ENCODE measurements at places on chromosomes 1 and 21.
A peak's percentile ranks its signal among the peaks of the same experiment; 100 is the strongest.

- DNase-seq, result no peak
Measured at GRCh38 chr1:11307852-11308251, 34.9 kb downstream of the UBIAD1 start.

GRCh38 chr1:125085720-125086591 is 3901.2 kb downstream of the SRGAP2C start:
- no peak for DNase-seq

DNA sequence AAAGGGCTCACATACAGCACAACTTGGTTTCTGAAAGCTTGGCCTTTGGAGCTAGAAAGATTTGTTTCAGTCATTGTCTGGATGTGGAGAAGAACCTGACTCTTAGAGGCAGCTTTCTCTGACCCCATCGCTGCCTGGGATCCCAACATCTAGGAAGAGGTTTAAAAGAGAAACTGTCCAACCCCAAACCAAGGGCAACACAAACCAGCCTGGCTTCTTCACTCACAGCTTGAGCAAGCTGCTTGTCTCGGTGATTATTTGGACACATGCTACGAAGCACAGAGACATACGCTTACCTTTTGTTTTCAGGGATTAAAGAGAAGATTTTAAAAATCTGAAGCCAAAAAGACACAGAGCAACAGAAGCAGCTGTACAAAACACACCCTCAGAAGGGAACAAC is 109.8 kb downstream of the ETS2 start:
- no peak for DNase-seq

GRCh38 chr1:223203694-223204093 is 60.6 kb upstream of the TLR5 start:
- no peak for DNase-seq

- no peak for DNase-seq
Measured at GRCh38 chr1:54809496-54810074, 8.5 kb upstream of the TTC22 start.

DNA sequence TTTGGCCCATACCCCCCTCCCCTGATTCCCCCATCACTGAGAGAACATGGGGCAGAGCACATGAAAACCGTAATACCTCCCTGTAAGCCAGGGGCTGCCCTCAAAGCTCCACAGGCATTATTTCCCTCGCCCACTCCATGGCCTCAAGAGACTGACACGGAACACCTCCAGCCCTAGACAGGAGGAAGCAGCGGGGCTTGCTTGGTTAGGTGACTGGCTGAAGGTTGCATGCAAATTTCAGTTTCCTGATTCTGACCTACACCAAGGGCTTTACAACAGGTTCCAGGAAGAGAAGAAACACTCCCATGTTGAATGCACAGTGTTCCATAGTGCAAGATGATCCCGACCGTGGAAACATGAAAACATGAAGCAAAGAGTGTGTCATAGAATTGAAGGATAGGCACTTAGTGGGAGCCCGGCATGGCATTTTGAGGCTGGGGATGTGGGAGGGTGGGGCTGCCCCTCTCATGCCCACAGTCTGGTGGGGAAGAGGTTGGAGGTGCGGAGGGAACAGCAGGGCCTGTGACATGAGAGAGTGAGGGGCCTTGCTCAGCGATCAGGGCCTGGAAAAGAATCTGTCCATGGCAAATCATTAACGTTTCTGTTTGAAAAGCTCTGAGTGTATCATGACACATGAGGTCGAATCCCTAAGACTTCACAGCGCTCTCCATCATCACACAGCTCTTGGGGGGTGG is 33.5 kb downstream of the GPR137B start:
- no peak for DNase-seq

GRCh38 chr1:35319988-35320713 is 51.6 kb downstream of the ZMYM4 start:
- peak; percentile 5 for DNase-seq

DNA sequence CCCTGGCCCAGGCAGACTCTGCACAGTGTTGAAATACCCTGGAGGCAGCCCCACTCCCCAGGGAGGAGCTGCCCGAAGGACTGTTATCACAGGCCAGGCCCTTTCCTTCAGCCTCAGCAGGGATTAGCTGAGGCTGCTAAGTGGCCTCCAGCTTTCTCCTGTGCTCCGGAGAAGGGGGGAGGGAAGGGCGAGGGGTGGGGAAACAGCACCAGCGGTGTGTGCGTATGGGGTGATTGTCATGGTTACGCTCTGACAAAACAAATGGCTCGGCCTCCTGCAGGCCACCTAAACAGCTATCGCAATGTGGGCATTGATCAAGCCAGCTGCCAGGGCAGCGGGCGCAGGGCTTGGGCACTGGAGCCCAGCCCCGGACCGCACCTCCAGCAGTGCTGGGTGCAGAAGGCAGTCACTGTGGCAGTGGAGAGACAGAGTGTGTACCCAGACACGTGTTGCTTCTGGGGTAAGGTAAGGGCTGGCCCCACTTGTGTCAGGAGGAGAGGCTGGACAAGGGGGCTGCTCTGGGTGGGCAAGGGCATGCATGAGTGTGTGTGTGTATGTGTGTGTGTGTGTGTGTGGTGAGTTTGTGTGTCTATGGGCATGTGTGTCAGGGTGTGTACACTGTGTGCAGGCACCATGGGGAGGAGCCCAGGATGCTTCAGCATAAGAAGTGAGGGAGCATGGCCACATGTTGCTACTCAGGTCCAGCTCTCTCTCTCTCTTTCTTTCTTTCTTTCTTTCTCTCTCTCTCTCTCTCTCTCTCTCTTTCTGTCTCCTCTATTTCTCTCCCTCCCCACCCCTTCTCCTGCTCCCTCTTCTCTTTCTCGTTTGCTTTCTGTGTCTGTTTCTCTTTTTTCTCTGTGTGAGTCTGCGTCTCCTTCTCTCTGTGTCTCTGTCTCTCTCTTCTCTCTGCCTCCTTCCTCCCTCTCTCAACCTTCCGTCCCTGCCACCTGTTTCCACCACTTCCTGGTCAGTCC is at the start of gene VWA5B1:
Gene VWA5B1 (plus strand): TSS at position 252 of the 974 bp plus-strand sequence. CDS start 19,727 bp downstream, outside the sequence.
- DNase-seq, result no peak

- DNase-seq, result no peak
Measured at GRCh38 chr1:183946320-183946613, 91.3 kb downstream of the COLGALT2 start.

- no peak for DNase-seq
Measured at GRCh38 chr1:44290250-44291094, 64.6 kb downstream of the ERI3 start.

- DNase-seq, result no peak
Measured at GRCh38 chr1:118989878-118990378, 1.8 kb upstream of the TBX15 start.

DNA sequence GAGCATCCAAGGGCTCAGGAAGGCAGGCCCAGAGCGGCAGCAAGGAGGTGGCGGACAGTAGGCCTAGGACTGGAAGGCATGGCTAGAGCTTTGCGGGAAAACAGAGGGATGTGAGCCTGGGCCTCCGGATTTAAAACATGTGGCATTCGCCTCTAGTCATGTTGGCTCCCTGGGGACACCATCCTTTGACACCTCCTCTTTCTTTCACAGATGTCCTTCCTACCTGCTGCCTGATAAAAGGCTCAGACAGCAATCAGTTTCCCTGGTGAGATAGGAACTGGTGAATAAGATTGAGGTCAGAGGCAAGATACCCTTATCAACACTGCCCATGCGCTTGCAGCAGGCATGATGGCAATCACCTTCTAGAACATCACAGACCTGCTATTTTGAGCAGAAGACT is 277.6 kb downstream of the SIPA1L2 start:
- DNase-seq, result no peak

- DNase-seq, result no peak
Measured at GRCh38 chr1:114746450-114747121, 11.2 kb downstream of the CSDE1 start.

DNA sequence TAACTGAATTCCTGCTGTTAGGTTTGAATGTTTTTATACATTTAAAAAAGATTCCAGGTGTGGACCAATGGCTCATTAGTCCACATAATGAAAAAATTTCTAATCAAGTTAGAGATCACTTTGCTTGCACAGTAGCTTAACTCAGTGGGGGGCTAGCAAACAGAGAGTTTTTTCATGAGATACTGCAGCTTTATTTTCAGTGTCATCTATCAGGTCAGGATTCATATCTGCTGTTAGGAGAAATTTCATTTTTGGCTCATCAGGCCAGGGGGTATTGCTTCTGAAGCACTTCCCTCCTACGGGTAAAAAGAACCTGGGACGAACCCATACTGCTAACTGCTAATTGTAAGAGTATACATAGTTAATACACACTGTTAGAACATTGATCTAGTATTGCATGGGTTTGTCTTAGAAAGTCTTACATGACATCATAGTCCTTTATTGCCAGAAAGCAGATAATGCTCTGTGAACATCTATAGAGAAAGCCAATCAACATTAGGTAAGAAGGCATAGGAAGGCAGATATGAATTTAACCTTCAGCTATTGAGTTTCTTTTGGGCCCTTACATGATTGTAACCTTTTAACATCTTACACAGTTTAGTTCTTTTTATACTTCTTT is 38.0 kb downstream of the ADGRL2 start:
- DNase-seq, result no peak

GRCh38 chr1:223621312-223621734 is 44.2 kb downstream of the CAPN8 start:
- DNase-seq, result no peak

DNA sequence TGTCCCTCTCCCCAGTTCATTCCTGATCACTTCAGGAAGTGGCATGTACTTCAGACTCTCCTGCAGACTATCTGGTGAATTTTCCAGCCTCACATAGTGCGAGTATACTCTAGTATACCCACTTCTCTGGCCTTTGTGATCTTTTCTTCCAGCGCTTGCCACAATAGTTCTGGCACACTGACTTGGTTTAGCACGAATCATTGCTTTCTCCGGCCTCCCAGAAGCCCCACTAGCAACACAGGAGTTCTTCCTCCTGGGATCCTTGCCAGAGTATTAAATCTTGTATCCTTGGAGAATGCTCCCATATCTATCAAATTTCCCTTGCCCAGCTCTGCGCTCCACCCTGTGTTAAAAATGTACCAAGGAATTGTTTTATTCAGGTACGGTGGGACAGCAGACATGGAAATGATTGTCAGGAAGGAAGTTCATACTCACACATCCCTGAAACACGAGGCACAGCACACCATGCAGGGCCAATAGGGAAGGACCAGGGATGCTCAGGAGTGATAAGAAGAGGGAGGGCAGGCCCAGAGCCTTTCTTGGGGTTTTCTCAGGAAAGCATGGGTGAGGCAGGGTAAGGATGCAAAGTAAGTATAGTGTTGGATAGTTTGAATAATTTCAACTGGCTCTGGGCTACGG is 136.7 kb downstream of the ADSS2 start:
- DNase-seq, result no peak

GRCh38 chr21:37071561-37072273 is 1.2 kb downstream of the PIGP start:
- DNase-seq, result peak; percentile 35

DNA sequence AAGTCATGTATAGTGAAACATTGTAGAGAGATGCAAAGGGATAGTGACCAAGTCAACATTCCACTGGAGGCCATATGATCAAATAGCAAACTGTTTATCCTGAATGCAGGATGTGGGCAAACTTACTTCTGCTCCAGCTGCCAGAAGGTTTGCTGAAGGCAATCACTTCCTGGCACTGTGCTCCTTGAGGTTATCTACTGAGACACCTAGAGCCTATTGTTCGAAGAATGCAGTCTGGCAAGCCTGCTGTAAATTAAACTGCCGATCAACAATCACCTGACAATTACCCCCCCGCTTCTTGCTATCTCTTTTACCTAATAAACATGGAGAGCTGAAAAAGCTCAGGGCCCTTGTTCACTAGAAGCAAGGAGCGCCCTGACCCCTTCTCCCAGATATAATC is 139.4 kb upstream of the B3GALT2 start:
- DNase-seq, result no peak

- no peak for DNase-seq
Measured at GRCh38 chr1:183699616-183700160, 46.6 kb upstream of the APOBEC4 start.

DNA sequence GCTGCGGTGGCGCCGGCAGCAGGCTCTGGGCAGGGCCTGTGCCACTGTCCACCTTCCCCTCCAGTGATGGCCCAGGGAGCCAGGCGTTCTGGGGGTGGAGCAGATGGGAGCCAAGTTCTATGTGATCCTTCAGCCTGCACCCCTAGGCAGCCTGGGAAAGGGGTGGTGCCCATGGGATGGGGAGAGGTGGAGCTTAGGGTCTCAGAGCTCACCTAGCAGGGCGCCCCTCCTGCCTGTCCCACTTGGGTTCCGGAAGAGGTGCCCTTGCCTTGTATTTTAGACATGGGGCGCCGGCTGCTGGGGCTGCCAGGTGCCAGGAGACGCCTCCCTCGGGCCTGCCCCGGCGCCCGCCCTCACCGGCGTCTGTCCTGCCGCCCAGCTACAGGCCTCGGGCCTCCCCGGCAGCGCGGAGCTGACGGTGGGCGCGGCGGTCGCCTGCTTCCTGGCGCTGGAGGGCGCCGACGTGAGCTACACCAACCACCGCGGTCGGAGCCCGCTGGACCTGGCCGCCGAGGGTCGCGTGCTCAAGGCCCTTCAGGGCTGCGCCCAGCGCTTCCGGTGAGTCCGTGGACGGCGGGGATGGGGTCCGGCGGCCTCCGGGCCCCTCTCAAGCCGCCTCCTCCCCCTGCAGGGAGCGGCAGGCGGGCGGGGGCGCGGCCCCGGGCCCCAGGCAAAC is 3.1 kb upstream of the MMP23B start:
- DNase-seq, result no peak

- DNase-seq, result no peak
Measured at GRCh38 chr1:32362474-32363313, at the start of the genes FAM229A and TSSK3. TSS of gene FAM229A (minus strand) at chr1:32362485. CDS start at chr1:32362091, 394 bp downstream. TSS of gene TSSK3 (plus strand) at chr1:32362539. CDS start at chr1:32362702, 163 bp downstream.

DNA sequence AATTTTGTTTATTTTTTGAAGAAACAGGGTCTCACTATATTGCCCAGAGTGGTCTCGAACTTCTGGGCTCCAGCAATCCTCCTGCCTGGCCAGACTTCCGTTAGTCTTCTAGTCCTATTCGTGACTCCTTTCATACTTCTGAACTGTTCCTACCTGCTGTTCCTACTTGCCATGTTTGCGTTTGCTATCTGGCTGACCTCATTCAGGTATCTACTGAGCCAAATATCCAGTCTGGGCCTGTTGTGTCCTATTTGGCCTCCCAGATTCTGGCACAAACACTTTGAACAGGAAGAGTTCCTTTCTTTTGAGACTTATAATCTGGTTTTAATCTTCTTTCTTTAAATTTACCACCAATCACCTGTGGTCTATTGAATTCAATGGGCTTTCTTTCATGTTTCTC is 6.9 kb upstream of the NR1I3 start:
- DNase-seq, result no peak

GRCh38 chr1:170274131-170274501 is 128.4 kb downstream of the NTMT2 start:
- DNase-seq, result no peak

DNA sequence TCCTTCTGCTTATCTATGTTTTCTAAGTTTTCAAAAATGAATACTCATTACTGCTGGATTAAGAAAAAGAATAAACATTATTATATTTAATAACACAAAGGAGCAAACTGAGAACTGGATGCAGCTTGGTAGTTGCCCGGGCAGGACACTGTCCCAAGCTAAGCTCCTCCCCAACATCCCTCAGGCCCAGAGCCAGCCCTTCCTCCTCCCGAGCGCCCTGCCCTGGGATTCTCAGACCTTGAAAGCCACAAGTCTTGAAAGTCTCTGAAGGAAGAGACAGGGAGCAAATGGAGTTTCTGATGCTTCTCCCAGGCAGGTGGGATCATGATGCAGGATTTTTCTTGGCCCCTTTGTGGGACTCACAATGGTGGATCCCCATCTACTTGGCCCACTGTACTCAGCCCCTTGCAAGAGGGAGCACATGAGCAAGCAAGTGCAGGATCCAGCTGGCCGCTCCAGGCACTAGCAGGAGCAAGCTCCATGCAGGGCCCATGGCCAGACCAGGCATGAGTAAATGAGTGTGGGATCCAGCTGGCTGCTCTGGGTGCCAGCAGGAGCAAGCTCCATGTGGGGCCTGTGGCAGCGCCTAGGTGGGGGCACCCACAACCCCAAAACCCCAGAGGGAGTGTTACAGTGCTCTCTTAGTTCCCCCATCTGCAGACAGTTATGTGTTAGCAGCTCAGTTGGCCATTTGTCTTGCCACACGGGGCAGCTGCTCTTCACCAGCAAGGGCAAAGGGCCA is 32.1 kb upstream of the RAB4A start:
- no peak for DNase-seq
